ENCODE measurements at places on chromosomes 16 and 17.

- DNase-seq, result no peak
These were observed 4.4 kb downstream of the ACLY start for GRCh38 chr17:41914358-41914766.

- no peak for DNase-seq
These were observed 25.3 kb upstream of the FAAP100 start for GRCh38 chr17:81577278-81578000.

DNA sequence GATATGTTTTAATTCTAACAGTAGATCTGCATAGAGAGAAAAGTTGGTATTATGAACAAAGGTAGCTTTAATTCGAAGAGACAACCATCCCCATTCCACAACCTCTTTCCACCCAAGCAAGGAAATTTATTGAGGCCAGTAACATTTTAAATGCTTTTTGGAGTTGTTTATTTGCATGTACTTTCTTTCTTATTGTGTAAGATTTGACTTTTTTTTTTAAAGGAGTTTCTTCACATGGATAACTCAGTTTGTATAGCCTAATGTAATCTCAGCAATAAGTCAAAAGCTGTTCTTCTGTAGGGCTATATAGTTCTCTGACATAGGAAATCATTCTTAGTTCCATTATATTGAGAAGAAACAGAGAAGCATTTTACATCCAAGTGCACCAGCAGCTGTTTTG, 163.3 kb downstream of the PRKCA start:
- DNase-seq, result no peak

DNA sequence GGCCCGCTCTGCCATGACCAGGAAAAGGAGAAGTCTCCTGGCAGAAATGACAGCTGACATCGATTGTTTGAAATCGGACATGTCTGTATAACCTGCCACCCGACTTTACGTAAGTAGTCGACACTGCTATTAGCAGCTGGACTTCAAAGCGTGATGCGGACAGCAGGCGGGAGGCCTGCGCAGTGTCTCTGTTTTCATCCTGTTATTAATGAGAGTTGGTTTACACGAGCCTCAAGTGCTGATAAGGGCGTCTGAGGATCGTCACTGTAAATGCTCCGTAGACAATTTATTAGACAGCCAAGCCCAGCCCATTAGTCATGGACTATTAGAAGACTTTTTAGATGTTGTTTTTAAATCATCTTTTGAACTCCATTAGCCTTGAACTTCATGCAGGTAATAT, 328.3 kb downstream of the FOXL1 start:
- no peak for DNase-seq

GRCh38 chr17:72165192-72165866, 44.5 kb downstream of the SOX9 start:
- no peak for DNase-seq

DNA sequence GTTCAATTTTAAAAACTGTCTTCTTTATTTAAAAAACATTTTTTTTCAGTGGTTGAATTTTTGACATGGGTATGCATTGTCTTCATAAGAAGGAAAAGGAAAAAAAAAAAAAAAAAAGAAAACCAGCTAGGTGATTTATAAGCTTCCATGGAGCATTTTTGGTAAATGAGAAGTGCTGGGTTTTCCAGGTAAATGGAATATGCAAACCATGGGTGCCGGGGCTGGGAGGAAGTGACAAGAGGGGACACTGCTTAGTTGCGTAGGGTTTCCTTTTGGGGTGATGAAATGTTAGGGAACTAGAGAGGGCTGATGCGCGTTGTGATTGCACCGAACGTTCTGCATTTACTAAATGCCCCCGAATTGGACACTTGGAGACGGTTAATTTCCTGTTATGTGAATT, 217.4 kb upstream of the FOXF1 start:
- DNase-seq, result no peak

- no peak for DNase-seq
These were observed 17.3 kb downstream of the JPH3 start for GRCh38 chr16:87619360-87620200.

GRCh38 chr16:52308051-52308450, 238.9 kb downstream of the TOX3 start:
- DNase-seq, result no peak

GRCh38 chr16:12159028-12159427, 182.5 kb downstream of the SNX29 start:
- DNase-seq, result no peak

DNA sequence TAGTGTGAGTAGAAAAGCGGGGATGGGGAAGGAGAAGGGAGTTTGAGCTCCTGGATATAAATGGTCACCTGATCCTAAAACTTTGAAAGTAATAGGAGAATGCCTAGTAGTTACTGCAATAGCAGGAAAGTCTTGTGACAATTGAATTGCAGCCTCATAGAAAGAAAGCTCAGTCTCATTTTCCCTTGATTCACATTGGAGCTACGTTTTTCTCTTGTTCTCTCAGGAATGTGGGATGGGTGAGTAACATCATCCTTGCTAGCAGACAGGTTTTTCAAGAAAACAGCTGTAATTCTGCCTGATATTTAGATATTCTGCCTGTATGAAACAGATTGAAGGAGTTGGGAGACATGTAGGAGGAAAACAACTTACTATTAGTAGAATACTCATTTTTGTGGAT, 25.3 kb downstream of the SF3B3 start:
- no peak for DNase-seq

DNA sequence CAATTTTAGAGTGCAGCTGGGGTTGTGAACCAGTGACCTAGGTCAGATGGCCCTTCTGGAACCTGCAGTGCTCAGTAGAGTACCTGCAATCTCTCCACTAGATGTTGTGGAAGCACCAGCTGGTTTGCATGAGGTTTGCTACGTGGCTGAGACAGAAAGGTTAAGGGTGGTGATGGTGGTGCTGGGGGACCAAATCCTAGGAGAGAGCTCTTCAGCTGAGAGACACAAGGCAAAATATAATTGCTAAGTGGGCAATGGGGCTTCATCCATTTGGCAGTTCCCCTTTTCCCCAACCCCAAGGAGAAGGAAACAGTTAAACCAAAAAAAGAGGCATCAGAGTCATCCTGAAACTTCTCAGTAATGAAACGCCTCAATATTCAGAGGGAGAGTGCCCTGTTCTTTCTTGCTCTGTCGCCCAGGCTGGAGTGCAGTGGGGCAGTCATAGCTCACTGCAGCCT, 13.9 kb downstream of the ITPRIPL2 start:
- no peak for DNase-seq

DNA sequence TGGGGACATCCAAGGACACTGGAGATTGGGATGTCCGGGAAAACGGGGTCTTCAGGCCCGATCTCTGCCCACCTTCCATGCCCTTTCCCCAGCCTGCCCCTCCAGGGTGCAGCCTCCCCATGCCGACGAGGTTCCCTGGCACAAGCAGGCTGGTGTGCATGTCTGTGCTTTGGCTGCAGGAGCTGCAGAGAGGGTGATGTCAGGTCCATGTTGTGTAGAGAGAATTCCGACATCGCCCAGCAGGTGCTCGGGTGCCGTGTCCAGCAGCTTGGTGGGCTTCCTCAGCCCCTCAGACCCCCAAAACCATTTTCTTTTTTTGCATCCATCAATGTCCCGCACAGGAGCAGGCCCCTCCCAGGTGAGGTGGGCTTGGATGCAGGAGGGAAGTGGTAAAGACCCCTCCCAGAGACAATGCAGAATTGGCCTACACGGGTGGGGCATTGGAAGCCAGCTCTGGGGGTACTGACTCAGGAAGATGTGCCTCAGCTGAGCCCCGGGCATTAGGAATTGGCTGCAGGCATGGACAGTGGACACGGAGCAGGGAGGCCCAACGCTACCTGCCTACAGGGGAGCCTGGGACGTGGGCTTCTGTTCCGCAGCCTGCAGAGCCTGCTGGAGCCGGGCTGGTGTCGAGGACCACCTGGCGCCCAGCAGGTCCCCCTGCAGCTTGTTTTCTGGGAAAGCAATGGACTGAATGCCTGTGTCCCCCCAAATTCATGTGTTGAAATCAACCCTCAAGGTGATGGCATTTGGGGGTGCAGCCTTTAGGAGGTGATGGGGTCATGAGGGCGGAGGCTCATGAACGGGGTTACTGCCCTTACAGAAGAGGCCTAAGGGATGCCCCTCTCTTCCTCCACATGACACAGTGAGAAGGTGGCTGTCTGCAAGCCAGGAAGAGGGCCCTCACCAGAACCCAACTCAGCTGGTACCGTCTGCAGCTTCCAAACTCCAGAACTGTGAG, 97.5 kb downstream of the METRNL start:
- no peak for DNase-seq

GRCh38 chr16:47304563-47304962, 156.3 kb downstream of the ITFG1 start:
- DNase-seq, result no peak

GRCh38 chr17:80750263-80750662, 205.6 kb downstream of the RPTOR start:
- DNase-seq, result no peak

- DNase-seq, result no peak
These were observed 411.8 kb downstream of the MAF start for GRCh38 chr16:79188739-79189122.

DNA sequence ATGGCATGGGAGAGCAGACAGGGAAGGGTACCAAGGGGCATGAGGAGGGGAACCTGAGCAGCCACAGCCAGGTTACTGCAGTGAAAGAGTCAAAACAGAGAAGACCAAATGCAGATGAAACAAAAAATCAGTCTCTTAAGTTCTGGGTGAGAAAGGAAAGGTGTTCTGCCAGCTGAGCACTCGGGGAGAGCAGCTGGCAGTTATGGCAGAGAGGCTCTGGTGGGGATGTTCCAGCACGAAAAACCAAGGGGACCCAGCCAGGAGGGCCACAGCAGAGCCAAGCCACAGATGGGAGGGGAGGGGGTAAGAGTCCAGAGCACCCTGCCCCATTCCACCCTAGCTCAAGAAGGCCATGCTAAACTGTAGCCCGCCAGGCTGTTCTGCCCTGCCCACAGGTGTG, 31.7 kb downstream of the STH start:
- no peak for DNase-seq

DNA sequence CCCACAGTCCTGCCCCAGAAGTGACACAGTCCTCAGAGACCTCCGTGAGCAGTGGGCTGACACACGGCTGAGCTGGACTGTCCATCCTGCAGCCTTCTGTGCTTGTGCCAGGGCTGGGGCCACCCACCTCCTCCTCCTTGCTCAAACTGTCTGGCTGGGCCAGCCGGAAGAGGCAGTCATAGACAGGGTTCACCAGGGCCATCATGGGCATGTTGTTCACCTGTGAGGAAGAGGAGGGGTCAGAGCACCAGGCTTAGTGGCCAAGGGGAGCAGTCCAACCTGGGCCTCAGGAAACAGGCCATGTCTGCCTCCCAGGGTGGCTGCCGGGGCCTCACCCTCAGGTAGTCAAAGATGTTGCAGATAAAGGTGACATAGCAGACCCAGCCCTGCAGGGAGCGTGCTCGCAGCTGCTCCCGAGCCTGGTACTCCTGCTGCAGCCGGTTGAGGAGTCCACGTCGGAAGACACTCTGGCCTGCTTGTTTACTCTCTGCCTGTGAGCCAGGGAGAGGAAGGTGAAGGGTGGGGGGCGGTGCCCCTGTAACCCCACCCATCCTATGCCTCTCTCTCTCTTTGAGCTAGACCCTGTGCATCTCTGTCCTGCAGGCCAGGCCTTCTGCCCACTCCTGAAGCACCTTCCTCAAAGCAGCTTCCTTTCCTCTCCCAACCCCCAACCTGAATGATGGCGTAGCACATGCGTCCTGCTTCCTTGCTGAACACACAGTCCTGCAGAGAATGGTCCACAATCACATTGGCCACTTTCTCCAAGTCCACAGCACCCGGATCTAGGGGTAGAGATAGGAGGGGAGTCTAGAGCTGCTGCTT, 3.4 kb downstream of the MIF4GD start:
- DNase-seq, result no peak

DNA sequence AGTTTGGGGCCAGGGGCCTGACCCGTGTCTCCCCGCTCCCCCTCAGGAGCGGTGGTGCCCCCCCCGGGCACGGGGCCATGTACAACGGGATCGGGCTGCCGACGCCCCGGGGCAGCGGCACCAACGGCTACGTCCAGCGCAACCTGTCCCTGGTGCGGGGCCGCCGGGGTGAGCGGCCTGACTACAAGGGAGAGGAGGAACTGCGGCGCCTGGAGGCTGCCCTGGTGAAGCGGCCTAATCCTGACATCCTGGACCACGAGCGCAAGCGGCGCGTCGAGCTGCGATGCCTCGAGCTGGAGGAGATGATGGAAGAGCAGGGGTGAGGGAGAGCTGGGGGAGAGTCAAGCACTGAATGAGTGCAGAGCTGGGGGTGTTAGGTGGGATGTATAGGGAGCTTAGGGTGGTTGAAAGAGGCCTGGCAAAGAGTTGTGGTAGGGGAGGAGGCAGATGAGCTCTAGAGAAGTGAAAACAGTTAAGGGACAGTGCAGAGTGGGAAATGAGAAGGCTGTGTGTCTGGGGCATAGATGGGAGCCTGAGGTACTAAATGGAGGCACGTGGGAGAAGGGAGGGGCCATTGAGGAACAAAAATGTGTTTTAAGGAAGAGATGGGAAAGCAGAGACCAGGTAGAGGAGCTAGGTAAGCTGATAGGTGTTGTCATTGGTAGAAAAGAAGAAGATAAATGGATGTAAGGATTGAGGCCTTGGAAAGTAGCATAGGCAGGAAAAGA, 4.0 kb downstream of the SRRM2 start:
- no peak for DNase-seq

Data from hippocampal formation (tissue), 2 donors.